Immature natural killer cell (primary cell): ENCODE measurements at places on chromosomes 16 and 17. TPM values are rescaled to one million over a fixed set of nuclear protein-coding genes. Genes with fewer than 3 reads are reported as not detected.
A peak's percentile ranks its signal among the peaks of the same experiment; 100 is the strongest.

KRT39 gene
- not detected for polyA plus RNA-seq

ITGB4 gene
- 0.24 TPM for polyA plus RNA-seq

GRCh38 chr16:69108064-69108904, 2.8 kb downstream of the HAS3 start:
- no peak for DNase-seq

DNA sequence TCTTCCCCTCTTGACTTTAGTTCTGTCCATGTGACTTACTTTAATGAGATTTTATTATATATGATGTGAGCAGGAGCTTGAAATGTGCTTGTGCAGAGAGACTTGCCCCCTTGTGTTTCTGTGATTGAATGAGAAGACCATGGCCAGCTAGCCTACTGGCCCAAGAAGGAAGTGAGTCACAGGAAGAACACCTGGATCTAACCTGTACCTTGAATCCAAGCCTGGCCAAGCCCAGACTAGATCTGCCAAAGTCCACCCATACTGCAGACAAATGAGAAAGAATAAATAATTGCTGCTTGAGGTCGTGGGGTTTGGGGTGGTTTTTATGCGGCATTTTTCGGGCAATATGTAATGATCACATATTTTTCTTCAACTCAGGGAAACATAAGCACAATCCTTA, 9.6 kb downstream of the ABCA10 start:
- no peak for DNase-seq

- peak; percentile 72 for DNase-seq
Observed at GRCh38 chr17:76868176-76868668, at the start of gene MGAT5B. TSS of gene MGAT5B (plus strand) at chr17:76868404. CDS start at chr17:76869030, 626 bp downstream.

DNA sequence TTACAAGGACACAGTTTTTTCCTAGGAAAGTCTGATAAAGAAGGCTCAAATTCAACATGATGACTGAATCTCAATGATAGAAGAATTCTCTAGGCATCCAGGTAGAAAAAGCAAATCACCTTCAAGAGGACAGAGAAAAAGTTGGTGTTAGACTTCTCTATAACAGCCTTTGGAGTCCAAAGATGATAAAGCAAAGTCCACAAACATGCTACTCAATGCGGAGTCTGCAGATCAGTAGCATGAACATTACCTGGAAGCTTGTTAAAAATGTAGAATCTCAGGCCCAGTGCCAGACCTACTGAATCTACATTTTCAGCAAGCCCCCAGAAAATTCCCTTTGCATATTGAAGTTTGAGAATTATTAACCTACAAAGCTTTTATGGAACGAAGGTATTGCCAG, 41.4 kb upstream of the MAP2K6 start:
- DNase-seq: no peak

- DNase-seq: no peak
Observed at GRCh38 chr17:41772218-41772585, 14.3 kb downstream of the JUP start.

- no peak for DNase-seq
Observed at GRCh38 chr17:79655672-79656290, 44.9 kb upstream of the RBFOX3 start.
